ENCODE measurements at places on chromosomes 2 and 18.

DNA sequence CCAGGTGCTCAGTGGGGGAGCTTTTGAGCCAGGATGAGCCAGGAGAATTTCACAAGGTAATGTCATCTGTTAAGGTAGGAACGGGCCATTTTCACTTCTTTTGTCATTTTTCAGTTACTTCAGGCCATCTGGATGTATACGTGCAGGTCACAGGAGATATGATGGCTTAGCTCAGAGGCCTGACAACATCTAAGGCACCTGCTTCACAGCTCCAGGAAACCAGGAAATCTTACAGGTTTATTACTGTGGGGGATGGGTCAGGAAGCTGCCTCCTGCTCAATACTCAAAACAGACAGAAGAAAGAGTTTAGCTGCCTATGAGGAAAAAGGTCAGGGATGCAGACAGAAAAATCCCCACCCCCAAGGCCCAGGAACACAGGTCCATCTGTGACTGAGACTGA, 364.3 kb upstream of the LRP1B start:
- DNase-seq = no peak

GRCh38 chr2:14650066-14650465, 17.5 kb downstream of the LRATD1 start:
- no peak for DNase-seq

GRCh38 chr2:101623031-101623521, 74.4 kb upstream of the MAP4K4 start:
- DNase-seq = no peak

- no peak for DNase-seq
Observed at GRCh38 chr2:127072396-127072795, 34.6 kb downstream of the BIN1 start.

- DNase-seq = no peak
Observed at GRCh38 chr2:23625726-23626125, 240.7 kb downstream of the KLHL29 start.

DNA sequence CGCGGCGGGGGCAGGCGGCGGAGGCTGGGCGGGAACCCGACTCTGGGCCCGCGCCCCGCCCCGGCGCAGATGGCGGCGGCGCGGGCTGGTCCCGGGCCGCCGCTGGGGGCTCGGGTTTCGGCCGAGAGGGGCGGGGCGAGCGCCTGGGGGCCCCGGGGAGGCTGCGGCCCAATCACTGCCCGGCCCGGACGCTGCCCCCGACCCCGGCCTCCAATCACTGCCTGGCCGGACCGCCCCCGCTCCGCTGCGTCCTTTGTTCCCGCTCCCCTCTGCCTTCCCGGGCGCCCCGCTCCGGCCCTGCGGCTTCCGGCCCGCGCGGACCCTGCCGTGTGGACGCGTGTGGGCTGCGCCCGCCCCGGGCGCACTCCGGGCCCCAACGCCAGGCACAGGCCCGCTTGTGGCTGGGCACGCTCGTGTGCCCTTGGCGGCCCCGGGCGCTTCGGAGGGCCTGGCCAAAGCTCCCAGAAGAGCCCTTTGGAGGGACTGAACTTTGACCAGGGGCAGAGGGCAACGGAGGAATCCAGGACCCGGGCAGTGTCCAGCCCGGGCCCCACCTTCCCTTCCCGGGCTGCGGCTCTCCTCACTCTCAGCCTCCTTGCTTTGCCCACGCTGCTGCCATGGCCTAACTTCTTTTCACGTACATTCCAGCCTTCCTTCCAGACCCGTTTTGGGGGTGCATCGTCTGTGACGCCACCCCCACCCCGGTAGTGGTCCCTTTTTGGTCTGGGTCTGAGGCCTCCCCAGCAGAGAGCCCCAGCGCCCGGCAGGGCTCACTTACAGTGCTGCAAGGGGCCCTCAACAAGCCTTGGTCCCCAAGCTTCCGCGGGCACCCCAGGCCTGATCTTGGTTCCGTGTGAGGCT, 27.1 kb upstream of the PTMA start:
- peak; percentile 91 for DNase-seq

DNA sequence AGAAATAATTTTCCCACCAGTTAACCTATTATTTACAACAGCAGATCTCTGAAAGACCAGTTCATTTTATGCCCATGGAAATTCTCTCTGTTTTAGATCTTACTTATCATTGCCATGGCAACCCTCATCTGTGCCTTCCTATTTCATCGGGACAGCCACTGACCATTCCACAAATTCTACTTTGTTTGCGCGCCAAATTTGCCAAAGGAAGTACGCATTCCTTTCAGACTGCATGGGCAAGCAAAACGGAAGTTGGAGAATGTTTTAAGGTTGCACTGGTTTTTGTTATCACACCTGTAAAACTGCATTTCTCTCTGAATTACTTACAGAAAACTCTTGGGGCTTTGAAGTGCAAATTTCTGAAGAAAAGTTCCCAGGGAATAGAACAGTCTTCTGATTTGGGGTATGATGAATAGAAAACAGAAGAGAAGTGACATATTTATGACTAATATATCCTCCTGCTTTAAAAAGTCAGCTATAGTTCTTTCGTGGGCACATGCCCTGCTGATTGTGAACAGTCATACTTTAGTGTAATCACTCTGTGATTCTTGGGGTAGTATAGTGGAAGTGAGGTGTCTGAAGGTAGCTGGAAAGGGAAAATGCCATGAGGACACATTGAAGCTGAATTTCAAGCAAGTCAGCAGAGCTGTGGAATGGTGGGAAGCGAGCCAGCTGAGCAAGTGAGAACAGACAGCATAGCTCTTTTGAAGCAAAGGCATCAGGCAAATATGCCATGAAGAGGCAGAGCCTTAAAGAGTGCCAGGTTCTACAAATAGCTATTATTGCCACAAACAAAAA, 20.9 kb downstream of the NETO1 start:
- DNase-seq = peak; percentile 44

GRCh38 chr2:142825861-142826260, 51.6 kb upstream of the KYNU start:
- DNase-seq = peak; percentile 57

DNA sequence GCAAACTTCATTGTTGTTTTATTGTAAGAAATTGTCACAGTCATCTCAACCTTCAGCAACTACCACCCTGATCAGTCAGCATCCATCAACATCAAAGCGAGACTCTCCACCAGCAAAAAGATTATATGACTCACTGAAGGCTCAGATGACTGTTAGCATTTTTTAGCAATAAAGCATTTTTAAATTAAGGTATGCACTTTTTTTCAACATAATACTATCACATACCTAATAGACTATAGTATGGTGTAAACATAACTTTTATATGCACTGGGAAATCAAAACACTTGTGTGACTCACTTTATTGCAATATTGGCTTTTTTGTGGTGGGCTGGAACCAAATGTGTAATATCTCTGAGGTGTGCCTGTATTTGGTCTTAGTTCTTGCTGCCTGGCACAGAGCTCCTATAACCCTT, 15.6 kb downstream of the SCN1A start:
- DNase-seq = no peak

- DNase-seq = no peak
Observed at GRCh38 chr18:48428475-48429177, 19.4 kb upstream of the ZBTB7C start.

DNA sequence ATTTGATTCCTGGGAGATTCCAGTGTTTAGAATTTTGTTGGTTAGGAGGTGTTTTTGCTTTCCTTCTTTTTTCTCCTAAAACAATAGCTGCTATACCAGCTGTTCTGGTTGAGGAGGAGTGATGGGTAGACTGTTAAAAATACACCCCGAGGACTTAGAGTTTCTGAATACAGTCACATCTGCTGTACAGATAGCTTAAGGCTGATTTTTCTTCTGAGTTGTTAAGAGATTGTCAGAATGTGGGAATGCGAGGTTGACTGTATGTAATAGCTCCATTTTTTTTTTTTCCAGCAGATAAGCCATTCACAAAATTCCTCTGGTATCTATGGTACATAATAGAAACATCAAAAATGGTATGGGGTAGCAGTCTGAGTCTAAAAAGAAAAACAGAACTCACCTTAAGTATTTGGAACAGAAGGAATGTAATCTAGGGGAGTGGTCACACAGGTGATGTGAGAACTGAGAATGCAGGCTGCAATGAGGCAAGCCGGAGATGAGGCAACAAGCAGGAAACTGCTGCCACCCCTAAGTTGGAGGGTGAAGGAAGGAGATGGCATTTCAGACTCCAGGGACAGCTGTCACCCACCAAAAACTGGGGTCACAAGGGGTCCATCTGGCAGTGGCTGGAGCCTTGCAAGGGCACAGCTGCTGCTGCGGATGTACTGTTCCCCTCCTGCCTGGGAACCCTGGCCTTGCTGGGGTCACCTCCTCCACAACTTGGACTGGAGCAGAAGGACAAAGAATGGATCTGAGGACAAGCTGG, 2.4 kb downstream of the DGKD start:
- DNase-seq = no peak

- DNase-seq = no peak
Observed at GRCh38 chr2:60531701-60532133, 21.7 kb downstream of the BCL11A start.

DNA sequence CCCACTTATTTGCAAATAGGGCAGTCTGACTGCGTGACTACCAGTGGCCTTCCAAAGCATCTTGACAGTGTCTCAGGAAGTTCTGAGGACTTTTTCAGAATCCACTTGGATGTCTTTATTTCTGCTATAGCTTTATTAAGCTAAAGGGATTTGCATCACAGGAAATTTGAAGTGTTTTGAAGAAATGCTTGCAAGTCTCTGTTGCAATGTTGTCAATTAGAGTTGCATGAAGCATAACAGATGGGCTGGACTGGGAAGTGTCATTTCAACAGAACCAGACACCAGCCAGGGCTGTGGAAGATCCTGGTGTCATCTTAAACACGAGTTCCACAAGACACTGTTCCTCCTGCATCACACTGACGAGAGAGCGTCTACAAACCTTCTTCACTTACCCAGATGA, 224.5 kb downstream of the EN1 start:
- DNase-seq = no peak

DNA sequence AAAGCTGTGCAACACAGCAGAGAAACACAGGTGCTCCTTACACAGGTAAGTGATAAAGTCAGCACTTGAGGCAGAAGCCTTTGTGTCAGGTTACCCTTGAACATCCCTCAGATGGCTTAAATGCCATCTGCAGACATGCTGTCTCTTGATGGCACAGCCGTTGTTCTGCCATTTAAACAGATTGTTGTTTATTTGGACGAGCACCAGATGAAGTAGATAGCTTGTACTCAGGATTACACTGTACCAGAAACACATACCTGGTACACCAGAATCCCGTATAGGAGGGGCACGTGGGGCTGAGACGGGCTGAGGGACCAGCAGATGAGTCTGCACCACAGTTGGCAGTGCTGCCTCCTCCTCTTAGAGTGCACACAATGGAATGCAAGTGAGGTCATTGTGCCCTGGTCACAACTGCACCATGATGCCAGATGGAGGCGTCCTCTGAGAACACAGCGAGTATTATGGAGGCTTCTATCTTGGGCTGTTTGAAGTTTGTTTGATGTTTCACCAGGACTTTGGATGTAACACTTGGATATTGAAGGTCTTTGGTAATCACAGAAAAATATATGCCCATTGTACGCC, 143.0 kb downstream of the TANC1 start:
- DNase-seq = no peak

DNA sequence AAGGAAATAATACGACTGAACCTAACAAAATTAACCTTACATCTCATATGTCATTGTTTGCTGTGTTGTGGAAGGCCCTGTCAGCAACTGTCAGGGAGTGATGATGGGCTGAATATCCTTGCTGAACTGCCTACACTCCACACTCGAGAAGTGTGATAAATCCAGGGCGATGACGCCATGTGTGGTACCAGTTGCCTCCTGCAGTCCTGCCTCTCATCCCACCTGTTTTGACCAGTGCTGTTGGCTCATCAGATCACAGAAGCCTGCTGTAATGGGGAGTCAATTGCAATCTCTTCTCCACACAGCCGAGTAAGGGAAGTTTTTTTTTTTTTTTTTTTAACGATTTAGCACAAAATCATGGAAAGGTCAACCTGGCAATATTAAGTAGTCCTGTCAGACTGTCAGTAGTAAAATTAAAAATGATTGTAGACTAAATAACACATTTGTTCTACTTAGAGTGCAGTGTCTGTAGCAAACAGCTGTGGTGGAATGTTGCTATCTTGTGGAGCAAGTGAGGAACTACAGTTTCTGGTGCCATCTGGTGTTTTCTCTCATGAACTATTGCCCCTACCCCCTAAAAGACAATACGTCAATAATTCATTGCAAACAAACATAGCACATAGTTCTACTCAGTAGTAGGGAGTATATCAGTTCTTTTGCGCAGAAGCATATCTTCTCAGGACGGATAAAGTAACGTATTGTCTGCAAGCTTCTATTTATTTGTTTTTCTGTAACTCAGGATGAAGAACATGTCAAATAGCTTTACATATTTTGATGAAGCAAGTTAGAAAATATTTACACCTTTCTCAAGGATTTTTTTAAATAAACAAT, 347.6 kb downstream of the CTNNA2 start:
- peak; percentile 2 for DNase-seq

DNA sequence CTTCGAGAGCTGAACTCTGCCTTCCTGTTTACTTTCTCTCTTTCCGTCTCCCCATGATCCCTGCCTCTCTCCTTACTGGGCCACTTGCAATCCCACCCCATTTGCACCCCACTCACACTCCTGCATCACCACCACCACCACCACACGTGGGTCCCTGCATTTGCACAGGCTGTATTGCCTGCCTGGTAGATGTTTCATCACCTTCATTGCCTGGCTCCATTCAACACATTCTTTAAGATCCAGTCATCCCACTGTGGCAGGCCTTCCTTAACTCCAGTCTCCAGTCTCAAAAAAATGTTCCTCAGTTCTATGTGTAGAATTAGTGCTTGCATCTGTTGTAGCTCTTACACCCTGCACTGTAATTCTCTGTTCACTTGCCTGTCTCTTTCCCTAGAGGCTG, 13.9 kb downstream of the NOSTRIN start:
- peak; percentile 58 for DNase-seq

- no peak for DNase-seq
Observed at GRCh38 chr2:230879271-230879882, 14.6 kb downstream of the ITM2C start.

GRCh38 chr2:112876257-112876970, 34.6 kb upstream of the IL37 start:
- no peak for DNase-seq

DNA sequence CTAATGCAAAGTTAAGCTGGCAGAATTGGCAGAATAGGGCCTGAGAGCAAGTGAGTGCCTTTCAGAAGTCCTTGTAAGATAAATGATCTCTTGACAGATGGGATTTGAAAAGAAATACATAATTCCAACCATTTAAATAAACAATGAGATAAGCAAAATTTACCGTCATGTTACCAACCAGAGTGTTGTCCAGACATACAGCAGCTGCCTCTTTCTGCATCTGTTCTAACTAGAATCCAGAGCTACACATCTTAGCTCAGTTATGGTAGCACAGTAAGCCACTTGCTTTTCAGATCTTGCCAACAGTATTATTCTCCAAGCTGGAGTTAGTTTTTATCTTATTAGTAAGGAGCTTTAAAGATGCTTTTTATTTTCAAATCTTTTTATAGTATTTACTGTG, 179.6 kb downstream of the BARD1 start:
- DNase-seq = no peak

DNA sequence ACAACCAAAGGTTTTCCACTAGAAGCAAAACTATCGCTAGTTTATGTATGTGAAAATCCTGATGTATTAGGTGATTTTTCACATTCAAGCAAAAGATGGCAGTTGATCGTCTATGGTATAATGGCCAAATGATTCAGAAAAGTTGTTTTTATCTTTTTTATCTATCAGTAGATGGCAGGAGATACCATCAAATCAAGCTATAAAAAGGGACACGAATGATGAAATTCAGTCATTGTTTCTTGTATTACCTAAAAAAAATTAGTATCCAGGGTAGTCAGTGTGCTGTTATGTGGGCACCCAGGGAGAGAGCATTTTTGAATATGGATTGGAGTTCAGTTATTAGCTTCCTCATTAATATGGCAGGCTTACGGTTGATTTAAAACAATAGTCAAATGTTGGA, 22.9 kb upstream of the CAVIN2 start:
- DNase-seq = peak; percentile 21

GRCh38 chr2:101440127-101440738, 34.7 kb downstream of the RFX8 start:
- DNase-seq = peak; percentile 83

Data from RPMI7951 (cell line).